Endothelial cell of umbilical vein (primary cell): ENCODE measurements at places on chromosomes 7 and 10. TPM values are rescaled to one million over a fixed set of nuclear protein-coding genes. Genes with fewer than 3 reads are reported as not detected.

DNA sequence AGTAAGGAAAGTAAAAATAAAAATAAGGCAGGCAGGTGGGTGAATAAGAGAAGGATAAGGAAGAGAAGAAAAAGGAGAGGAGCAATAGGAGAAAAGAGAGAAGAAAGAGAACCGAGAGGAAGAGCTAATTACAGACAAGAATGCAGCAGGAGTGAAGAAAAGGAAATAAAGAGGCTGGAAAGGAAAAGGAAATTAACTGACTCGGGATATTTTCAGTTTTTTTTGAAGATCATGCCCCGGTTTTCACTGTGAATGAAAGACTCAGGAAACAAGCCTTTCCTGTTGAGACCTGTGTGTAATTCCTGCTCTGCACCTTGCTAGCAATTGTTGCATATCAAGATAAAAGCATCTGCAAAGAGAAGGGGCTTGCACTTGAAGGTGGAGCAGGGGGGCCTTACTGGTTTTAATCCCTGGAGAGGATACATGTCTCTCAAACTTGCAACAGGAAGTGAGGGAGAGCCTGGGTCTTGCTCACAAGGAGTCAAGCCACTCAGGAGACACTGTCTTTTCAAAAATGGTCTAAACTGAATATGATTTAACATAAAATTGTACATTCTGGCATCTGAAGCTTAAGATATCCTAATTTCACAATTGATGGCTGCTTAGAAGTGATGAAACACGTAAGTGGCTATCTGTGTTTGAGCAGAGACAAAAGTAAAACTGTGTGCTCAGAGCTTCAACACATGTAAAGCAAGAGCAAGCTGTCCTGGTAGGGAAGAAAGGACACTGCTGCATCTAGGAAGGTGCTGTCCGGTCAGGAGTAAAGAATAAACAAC lies 157.6 kb downstream of the FAM107B start:
- H3K27me3 ChIP-seq: no peaks in the 10 kb centered on the region
- peak; percentile 56 for DNase-seq
- H3K27ac ChIP-seq: peak overlapping the region; percentile 32
- H3K4me1 ChIP-seq: peaks cover 21% of the 10 kb centered on the region
- H3K36me3 ChIP-seq: no peaks in the 10 kb centered on the region

DNA sequence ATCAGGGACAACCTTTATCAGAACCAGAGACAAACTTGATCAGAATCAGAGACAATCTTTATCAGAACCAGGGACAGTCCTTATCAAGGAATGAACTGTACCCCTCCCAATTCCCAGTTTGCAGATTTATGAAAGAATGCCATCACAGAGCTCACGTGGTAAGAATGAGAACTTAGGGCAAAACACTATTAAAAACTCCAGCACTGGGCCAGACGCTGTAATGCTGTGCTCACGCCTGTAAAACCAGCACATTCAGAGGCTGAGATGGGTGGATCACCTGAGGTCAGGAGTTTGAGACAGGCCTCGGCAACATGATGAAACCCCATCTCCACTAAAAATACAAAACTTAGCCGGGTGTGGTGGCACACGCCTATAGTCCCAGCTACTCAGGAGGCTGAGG lies 85.1 kb upstream of the TNRC18 start:
- no peak overlapping the region for H3K27ac ChIP-seq
- H3K4me3 ChIP-seq: no peak overlapping the region
- no peaks in the 10 kb centered on the region for H3K36me3 ChIP-seq
- no peaks in the 10 kb centered on the region for H3K27me3 ChIP-seq
- peaks cover 20% of the 10 kb centered on the region for H3K4me1 ChIP-seq

The FAM25A gene
- not detected in 2 replicates for polyA plus RNA-seq

The PAPOLB gene
- polyA plus RNA-seq: not detected in 2 replicates

GRCh38 chr7:115224922-115225321 lies 303.0 kb downstream of the MDFIC start:
- no peak for DNase-seq
- H3K27ac ChIP-seq: no peak overlapping the region
- no peak overlapping the region for H3K4me3 ChIP-seq
- H3K36me3 ChIP-seq: no peaks in the 10 kb centered on the region
